ENCODE measurements at places on chromosomes 7 and 10.

GRCh38 chr10:111481866-111482265, 405.0 kb downstream of the ADRA2A start:
- DNase-seq, result no peak

DNA sequence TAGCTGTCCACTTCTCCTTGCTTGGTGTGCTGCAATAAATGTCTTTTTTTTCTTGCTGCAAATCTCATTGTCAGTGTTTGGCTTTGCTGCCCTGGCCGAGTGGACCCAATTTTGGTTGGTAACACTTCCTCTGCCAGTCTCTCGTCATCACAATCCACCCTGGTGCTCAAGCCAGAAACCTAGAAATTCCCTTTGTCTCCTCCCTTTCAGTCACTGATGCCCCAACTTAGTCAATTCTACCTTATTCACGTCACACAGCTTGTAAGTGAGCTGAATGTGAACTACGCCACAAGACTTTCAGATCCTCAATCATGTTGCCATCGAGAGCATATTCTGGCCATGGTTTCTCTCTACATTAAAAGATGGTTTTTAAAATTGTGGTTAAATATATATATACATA, 13.0 kb upstream of the FRA10AC1 start:
- DNase-seq, result no peak

- DNase-seq, result no peak
These were observed 263.4 kb downstream of the LRMDA start for GRCh38 chr10:75694790-75695189.

DNA sequence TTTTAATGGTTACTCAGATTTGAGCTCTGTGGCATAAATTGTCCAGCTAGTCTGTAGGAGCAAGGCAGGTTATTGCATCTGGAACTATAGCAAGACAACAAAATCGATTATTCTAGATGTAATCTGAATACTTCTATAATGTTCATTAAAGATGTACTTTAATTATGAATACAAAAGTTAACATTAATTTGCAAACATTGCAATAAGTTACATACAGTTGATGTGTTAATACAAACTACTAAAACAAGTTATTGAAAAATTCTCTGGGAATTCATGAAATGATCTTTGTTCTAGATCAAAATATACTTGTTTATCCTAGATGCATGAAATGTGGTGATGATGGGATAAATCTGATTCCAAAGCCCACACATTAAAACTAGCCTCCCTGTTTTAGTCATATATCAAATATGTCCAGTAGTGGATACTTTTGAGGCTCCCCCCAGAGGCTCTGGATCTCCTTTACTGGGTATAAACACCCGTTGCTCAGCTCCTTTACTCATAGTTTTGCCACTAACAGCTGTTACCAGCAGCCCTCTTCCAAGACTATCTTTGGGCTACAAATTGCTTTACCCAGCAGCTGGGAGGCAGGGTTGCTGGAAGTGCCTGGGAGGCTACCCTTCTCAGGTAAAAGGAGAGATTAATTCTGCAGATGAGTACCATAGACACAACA, 78.1 kb downstream of the ARL4A start:
- no peak for DNase-seq

DNA sequence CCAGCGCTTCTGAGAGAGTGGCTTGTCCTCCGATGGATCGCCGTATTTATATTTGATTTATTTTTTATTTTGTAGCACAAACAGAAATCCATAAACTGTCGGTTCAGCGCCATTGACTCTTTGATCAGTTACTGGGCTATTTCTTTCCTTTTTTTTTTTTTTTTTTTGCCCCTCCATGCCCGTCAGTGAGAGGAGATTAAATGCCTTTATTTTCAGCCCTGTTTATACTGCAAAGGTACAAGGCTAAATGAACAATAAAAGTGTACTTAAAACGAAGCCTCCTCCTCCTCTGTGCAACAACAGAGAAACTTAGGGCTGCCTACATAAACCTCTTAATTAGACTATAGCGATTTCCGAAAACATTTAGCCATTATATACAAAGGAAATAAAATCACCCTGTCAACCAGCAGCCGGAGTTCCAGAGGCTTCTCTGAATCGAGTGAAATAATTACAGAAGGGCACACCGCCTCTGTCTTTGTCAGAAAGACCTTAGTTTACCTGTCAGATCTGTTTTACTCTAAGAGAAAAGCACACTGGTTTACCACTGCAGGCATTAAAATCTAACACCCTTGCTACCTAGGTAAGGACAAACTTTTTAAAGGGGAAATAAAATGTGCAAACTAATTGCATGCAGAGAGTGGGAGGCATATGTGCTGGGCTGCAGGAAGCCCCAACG, 3.5 kb downstream of the EBF3 start:
- no peak for DNase-seq

- no peak for DNase-seq
These were observed 387.9 kb downstream of the TCERG1L start for GRCh38 chr10:130923596-130923995.

DNA sequence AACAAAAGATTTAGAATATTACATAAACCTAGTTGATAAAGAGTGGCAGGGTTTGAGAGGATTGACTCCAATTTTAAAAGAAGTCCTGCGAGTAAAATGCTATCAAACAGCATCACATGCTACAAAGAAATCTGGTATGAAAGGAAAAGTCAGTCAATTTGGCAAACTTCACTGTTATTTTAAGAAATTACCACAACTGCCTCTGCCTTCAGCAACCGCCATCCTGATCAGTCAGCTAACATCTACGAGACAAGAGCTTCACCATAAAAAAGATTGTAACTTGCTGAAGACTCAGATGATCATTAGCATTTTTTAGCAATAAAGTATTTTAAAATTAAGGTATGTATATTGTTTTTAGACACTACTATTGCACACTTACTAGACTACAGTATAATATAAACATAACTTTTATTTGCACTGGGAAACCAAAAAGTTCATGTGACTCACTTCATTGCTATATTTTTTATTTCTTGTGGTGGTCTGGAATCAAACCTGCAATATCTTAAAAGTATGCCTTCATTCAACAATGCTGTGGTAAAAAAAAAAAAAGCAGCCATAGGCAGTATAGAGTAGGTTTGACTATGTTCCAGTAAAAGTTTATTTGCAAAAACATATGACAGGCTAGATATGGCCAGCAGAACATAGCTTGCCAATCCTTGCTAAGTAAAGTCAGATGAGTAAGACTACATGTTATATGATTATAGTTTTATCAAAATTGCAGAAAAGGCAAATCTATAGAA, 74.4 kb downstream of the GLCCI1 start:
- no peak for DNase-seq

DNA sequence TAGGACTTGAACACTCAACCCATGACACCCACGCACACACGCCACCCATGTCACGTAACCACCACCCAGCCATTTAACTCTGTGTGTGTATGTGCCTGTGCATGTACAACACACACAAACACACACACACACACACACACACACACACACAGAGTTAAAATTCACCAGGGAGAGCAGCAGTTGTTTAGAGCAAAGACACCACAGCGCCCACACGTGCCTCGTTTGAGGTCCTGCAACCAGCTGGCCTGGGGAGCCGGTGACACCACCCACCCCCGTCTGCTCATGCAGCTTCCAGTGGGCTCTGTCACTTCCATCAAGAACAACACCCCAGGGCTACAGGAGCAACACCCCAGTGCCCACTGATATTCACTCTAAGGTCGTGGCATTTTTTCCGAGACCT, 97.4 kb downstream of the ELFN1 start:
- no peak for DNase-seq

- DNase-seq, result no peak
These were observed 1.4 kb downstream of the NDUFB8 start for GRCh38 chr10:100528123-100528886.

- no peak for DNase-seq
These were observed 80.1 kb upstream of the FAM133B start for GRCh38 chr7:92670204-92670851.

DNA sequence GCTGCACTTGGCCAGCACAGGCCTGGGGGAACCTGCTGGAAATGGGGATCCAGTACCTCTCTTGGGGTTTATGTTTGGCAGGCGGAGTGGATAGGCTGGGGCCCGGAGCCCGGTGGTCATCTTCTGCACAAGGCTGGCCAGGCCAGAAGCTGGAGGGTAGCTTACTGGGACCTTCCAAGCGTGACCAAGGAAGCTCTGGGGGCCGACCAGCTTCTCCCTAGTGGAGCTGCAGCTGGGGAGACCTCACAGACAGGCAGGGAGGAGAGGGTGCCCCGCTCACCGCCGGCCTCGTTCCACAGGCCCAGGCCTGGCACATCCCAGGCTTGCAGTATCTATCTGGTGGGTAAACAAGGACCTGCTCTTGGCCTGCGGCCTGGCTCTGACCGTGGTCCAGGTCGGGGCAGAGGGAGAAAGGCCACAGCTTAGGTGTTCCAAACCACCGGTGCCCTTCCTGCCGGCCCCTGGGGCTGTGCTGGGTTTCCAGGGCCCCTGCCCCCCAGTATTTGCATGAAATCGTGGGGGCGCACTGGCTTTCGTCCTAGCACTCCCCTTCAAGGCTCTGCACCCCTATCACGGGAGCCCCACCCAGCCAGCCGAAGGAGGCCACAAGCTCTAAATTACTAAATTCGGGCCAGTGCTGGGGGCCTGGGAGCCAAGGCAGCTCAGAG, 1.5 kb upstream of the ELFN1 start:
- no peak for DNase-seq

GRCh38 chr7:1151156-1151555, 8.8 kb downstream of the ZFAND2A start:
- no peak for DNase-seq

DNA sequence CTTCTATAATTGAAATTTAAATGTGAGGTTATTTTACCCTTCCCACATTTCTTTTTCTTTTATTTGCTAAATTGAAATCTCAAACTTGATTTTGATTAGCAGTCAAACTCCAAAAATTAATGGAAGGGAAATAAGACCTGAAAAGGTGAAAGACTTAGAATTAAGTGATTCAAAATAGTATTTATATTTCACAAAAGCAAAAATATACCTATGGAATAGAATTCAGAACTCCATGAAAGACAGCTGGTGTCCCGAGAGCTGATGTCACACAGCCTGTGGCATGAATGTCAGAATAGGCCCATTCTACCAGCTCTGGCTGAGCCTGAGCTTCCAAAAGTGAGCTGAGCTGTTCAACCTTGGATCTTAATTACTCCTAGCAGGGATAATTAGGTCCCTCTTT, at the start of gene FAM24A:
Gene FAM24A, plus strand, starts transcription at position 301 of the 400 bp plus-strand sequence. CDS start 1,025 bp downstream, outside the sequence.
- DNase-seq, result no peak

DNA sequence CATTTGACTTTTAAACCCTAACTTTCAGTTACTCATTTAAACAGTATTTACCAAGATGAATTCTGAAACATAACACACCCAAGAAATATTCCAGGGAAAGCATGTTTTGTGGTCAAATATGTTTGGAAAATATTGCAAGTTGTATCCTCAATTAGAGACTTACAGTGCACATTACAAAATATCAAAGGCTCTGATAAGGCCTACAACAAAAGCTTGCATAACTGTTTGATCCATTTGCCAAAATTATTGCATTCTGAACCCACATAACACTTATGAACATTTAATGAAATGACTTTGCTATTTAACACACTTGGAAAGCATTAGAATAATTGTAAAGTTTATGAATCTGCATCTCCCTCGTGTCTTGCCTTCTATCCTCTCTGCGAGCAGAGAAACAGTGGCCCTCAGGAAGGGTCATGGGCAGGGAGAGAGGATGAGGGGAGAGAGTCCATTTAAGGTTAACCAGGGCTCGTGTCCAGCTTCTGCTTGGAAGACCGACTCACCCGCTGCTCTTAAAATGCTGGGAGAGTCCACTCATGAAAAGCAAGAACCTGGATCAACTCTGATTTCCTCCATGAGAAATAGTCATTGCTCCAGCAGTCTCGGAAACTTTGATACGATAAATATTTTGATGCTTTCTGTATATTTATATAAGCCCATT, 408.2 kb upstream of the ZMIZ1 start:
- DNase-seq, result no peak

GRCh38 chr10:124589491-124590041, 127.9 kb downstream of the LHPP start:
- no peak for DNase-seq

DNA sequence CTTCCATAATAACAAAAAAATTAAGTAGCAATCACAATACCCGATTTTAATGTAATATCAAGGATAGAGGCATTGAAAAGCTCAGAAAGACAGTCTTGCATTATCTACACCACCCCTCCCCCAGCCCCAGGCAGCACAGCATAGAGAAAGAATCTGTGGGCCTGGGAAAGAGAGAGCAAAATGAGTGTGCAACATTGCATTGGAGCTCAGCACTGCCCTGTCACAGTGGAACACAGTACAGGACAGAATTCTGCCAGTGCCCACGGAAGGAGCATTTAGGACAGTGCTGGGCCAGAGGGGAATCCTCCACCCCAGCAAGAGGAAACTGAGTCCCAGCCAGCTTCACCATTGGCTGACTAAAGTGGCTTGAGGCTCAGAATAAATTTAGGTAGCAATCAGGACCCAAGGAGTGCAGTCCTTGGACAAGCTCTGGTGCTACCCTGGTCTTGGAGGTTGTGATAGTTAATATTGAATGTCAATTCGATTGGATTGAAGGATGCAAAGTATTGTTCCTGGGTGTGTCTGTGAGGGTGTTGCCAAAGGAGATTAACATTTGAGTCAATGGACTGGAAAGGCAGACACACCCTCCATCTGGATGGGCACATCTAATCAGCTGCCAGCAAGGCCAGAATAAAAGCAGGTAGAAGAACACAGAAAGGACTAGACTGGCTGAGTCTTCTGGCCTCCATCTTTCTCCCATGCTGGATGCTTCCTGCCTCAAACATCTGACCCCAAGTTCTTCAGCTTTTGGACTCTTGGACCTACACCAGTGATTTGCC, 234.4 kb downstream of the ANK3 start:
- no peak for DNase-seq

DNA sequence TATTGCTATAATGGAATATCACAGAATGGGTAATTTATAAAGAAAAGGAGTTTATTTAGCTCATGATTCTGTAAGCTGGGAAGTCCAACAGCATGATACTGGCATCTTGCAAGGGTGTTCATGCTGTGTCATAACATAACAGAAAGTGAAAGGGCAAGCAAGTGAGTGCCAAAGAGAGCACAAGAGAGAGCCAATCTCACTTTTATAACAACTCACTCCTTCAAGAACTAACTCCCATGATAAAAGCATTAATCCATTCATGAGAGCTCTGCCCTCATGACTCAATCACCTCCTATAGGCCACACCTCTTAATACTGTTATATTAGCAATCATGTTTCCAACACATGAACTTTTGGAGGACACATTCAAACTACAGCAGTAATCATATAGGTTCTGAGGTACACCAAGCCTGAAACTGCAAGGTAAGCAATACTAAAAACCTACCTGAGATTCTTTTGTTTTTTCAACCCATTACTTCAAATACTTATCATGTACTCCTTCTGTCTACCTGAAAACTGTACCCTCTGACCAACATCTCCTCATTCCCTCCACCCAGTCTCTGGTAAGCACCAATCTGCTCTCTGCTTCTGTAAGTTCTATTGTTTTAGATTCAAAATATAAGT, 219.7 kb downstream of the MTERF1 start:
- no peak for DNase-seq

GRCh38 chr10:121648059-121648458, 49.8 kb upstream of the FGFR2 start:
- DNase-seq, result no peak
